ENCODE measurements at places on chromosomes 3 and 15.

DNA sequence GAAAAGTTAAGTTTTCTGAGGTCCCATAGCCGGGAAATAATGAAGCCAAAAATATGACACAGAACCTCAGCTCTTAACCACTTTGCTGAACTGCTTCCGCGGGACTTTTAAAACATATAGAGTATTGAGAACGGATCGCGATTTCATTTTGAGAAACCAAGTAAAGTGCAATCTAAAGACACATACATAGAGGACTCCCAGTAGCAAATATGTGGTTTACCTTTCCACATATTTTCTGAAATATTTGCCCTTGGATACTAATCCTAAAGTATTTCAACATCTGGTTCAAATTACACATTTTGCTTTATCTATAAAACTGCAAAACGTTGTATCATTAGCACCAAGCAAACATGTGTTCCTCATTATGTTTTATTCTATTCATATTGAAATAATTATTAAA is 776.5 kb downstream of the ROBO2 start:
- no peak overlapping the region for H3K27ac ChIP-seq
- no peaks in the 10 kb centered on the region for H3K4me1 ChIP-seq
- H3K4me3 ChIP-seq = no peak overlapping the region
- H3K27me3 ChIP-seq = no peaks in the 10 kb centered on the region
- no peaks in the 10 kb centered on the region for H3K36me3 ChIP-seq

- no peak overlapping the region for H3K27ac ChIP-seq
Measured at GRCh38 chr3:156443079-156443478, 111.8 kb downstream of the SSR3 start.

- H3K4me1 ChIP-seq = no peaks in the 10 kb centered on the region
- H3K27me3 ChIP-seq = no peaks in the 10 kb centered on the region
- H3K36me3 ChIP-seq = no peaks in the 10 kb centered on the region
Measured at GRCh38 chr3:78940128-78940527, 827.7 kb downstream of the ROBO1 start.

DNA sequence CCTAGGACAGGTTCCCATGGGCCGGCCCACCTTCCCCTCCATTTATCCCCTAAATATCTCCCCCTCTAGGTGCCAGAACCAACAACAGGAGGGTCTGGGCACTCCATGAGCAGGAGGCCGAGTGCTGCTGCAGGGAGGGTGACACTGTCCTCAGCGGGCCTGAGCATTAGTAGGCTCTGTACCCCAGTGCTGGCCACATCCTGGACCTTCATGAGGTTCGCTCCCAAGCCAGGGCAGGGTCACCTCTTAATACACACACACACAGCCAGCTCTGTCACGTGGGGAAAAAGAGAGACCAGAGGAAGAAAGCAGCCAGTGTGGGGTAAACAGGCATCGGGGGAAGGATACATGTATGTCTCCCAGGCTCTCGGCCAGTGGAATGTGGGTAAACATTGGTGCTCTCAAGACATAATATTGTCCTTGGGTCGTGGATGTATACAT is 27.9 kb upstream of the SEMA3F start:
- no peaks in the 10 kb centered on the region for H3K4me1 ChIP-seq
- no peak overlapping the region for H3K27ac ChIP-seq
- DNase-seq = no peak
- no peaks in the 10 kb centered on the region for H3K36me3 ChIP-seq
- no peaks in the 10 kb centered on the region for H3K27me3 ChIP-seq

GRCh38 chr3:189942948-189943347 is 177.7 kb downstream of the P3H2 start:
- no peaks in the 10 kb centered on the region for H3K36me3 ChIP-seq
- DNase-seq = peak; percentile 50
- H3K4me3 ChIP-seq = no peak overlapping the region
- H3K27ac ChIP-seq = no peak overlapping the region
- H3K27me3 ChIP-seq = no peaks in the 10 kb centered on the region

GRCh38 chr3:46930945-46931403 is 45.6 kb downstream of the CCDC12 start:
- no peak for DNase-seq
- no peak overlapping the region for H3K4me3 ChIP-seq
- peaks cover 43% of the 10 kb centered on the region for H3K36me3 ChIP-seq
- no peaks in the 10 kb centered on the region for H3K27me3 ChIP-seq
- peaks cover 58% of the 10 kb centered on the region for H3K4me1 ChIP-seq
- peak overlapping the region; percentile 86 for H3K27ac ChIP-seq

DNA sequence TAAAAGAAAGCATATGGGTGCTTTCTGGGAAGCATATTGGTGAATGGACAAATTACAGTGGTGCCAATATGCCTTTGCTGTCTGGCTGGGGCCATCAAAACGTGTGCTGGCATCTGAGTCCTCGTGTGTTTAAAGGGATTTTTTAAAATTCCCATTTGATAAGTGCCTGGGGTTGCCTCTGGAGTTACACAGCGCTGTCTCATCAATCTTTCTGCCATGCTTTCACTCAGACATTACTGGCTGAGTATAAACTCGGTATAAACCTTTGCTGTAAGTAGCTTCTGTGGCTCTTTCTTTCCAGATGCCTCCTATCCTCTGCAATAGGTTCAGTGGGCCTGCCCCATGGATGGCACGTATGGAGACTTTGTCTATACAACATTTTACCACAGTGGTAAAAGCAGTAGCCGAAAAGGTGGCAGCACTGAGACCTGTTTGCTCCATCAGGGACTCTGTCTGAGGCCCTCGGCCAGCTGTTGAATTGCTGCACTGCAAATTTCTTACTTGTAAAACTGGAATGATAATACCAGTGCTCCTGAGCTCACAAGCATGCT is 195.5 kb downstream of the LPP start:
- no peak overlapping the region for H3K27ac ChIP-seq
- DNase-seq = no peak
- H3K27me3 ChIP-seq = no peaks in the 10 kb centered on the region
- H3K4me3 ChIP-seq = no peak overlapping the region
- peaks cover 3% of the 10 kb centered on the region for H3K4me1 ChIP-seq
